ENCODE measurements at places on chromosomes 7 and 10.

GRCh38 chr7:74575083-74575784 is 82.3 kb upstream of the GTF2I start:
- DNase-seq: no peak

- no peak for DNase-seq
Measured at GRCh38 chr7:4245866-4246470, 436.1 kb upstream of the FOXK1 start.

DNA sequence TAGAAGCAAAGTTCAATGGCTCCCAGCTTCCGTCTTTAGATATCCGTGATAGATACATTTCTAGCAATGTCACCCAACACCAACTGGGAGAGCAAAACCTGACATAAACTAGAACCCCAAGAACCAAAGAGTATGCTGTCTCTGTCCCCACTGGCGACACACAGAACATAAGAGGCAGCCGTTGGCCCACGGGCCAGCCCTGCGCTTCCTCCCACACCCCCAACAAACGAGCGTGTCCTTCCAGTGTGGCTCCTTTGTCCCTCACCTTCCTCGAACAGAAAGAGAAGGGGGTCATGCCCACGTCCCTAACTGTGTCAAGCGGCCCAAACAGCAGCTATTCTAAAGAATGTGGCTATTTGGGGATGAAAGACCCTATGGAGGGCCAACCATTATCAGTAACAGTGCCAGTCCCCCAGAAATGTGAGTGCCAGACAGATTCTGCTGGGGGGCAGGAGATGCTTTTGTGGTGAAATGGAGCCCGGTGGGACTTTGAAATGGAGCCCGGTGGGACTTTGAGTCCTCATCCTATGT is 171.9 kb downstream of the USP6NL start:
- no peak for DNase-seq

DNA sequence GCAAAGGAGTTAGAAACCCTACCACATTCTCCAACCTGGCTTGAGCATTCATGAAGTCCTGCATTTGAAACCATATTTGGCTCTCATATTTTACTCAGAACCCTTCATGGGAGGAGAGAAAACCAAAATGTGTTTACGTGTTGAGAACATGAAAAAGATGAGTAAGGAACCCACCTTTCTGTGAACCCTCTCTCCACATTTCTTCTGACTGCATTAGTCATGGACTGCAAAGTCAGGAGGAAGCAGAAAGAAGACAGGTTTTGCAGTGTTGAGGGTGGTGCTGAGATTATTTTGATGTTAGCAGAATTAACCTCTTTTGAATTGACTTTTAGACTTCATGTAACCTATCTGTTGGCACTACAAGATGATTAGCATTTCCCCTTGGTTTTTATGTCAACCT is 4.9 kb downstream of the IFIT1B start:
- DNase-seq: no peak

DNA sequence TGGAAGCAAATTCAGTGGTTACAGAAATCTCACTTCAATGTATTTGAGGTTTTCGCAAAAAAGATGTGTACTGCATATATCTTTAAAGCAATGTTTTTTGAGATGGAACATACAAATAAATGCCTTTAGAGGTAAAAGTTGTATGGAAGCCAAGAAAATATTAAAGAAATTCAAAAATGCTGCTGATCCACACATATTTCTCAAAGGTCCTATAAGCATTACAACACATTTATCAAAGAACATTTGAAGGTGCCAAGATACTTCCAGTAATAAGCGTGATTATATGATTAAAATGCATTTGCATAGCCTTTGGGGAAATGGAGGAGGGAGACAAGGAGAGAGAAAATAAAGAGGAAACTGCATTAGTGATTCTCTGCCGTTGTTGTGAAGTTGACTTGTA is 260.1 kb downstream of the BICC1 start:
- no peak for DNase-seq

DNA sequence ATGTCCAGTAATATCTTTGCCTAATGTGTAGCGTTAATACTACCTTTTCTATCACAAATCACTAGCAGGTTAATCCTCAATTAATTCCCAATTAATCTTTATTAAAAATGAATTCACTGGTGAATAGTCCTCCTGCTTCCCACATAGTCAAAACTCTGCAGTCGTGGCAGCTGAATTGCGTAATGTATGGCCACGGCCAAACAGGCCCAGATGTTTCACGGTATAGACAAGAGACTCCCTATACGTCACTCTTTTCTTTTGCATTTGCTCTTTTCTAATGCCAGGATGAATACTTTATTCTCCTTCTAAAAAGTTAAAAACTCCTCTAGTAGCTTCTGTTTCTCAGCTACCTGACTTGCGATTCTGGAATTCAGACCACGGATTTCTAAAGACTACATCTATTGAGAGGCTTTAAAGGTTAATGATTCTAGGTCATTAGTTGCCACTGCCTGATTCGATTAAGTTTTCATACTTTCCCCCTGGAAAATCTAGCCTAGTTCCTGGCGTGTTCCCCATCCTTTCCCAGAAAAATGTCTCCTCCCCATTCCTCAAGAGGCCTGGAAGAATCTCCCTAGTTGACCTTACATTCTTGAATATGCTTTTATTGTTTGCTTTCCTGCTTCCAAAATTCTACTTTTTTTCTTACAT is 16.9 kb downstream of the MEOX2 start:
- DNase-seq: no peak

DNA sequence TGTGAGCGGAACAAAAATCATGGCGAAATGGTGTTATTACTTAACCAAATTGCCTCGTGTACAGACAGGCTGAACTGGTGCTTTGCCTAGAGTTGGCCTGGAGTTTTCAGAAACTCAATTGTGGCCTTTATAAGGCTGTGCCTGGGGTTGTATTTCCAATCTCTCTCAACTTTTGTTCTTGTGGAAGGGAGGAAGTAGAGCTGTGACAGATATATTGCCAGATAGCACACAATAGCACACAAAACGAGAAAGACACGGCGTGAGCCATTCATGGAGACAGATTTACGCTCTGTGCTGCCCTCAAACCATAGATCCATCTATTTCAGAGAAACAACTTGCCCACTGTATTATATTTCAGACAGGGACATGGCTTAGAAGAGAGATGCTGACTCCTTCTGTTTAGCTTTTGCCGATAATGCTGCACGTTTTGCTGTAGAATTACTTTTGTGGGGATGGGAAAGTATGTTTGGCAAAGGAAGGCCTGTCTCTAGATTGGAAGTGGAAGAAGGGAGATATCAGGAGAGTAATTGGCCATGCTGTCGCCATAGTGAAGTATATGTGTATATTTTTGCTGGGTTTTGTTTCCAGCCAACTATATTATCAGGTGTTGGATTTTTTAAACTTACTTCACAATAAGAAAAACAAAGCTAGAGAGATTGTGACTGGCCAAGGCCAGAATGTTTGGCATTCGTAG is 80.4 kb downstream of the AUTS2 start:
- no peak for DNase-seq

DNA sequence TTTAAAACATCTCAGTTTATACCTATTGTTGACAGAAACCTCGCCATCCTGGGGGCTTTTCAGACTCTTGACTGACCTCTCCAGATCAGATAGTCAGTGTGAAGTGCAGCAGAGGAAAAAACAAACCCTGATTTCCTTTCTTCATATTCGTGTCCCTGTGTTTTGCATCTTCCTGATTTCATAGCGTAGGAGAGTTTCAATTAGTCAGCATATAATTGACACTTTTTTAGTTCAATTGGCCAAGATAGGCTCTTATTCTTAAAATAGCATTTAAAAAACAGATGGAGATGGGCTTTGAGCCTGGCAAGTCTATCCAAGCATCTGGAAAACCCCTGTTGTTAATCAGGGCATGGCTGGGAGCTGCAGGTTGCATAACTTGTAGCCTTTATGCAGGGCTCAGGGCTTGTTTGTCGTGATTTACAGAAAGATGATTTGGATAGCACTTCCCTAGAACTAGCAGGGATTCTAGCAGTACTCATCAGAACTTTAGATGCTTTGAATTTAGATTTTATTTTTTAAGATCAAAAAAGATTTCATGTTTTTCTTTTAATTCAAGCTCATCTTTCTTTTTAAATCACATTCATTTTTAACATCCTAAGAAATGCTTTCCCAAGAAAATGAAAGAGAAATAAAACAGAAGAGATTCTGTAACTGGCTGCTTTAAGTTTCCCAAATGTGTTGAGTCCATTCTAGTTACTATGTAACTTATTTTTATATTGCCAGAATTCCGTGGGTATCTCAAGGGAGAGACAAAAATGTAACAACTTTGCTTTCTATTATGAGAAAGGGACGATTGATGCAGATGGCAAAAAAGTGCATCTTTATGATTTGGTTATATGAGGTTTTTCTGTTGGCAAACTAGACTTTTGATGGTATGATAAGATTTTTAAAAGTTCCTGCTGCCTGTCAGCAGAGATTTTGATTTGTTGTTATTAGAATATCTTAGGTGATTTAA is 270.8 kb upstream of the FZD8 start:
- no peak for DNase-seq

DNA sequence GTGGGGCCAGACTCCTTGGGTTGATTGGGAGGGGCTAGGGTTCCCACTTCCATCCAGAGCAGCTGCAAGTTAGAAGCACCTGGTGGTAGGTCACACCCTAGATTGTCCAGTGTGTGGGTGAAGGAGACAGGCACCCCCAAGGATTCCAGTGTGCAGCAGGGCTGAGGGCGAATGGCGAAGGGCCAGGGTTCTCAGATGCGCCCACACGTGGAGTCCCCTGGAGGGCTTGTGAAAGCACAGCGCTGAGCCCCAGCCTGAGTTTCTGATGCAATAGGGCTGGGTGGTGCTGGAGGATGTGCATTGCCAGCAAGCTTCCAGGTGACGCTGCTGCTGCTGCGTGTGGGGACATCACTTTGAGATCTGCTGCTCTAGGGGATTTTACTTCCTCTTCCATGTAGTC is 25.4 kb downstream of the TBATA start:
- no peak for DNase-seq

- DNase-seq: no peak
Measured at GRCh38 chr10:90642650-90643049, 215.2 kb downstream of the HTR7 start.

- DNase-seq: no peak
Measured at GRCh38 chr7:3520206-3520605, 219.2 kb downstream of the SDK1 start.

- no peak for DNase-seq
Measured at GRCh38 chr10:131846240-131847101, 54.3 kb upstream of the PPP2R2D start.

GRCh38 chr10:13650961-13651360 is 64.2 kb downstream of the PRPF18 start:
- DNase-seq: no peak

- no peak for DNase-seq
Measured at GRCh38 chr7:140231771-140232491, 55.1 kb upstream of the KDM7A start.

- DNase-seq: no peak
Measured at GRCh38 chr10:7233259-7233991, 177.4 kb downstream of the SFMBT2 start.

GRCh38 chr7:25913598-25914224 is 238.3 kb upstream of the NFE2L3 start:
- DNase-seq: no peak

GRCh38 chr7:46256870-46257661 is 336.0 kb upstream of the IGFBP3 start:
- no peak for DNase-seq

GRCh38 chr7:128876127-128876526 is 13.5 kb downstream of the ATP6V1F start:
- no peak for DNase-seq

DNA sequence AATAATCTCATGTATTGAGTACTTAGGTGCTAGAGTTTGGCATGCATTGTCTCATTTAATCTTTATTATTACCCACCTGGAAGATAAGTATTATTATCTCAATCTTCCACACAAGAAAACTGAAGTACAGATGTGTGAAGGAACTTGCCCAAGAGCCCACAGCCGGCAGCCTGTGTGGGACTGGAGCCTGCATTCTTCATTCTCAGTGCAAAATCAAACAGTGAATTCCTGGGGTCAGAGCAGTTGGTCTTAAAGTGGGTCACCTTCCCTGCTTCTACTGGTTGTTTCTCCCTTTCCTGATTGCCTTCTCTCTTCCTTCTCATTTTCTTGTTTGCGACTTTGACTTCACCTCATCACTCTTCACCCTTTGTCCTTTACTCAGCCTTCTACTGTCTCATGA is 144.7 kb upstream of the LYZL1 start:
- DNase-seq: no peak

GRCh38 chr7:14023838-14024237 is 34.4 kb upstream of the ETV1 start:
- DNase-seq: no peak

GRCh38 chr10:84542522-84543490 is 214.4 kb downstream of the CCSER2 start:
- no peak for DNase-seq

DNA sequence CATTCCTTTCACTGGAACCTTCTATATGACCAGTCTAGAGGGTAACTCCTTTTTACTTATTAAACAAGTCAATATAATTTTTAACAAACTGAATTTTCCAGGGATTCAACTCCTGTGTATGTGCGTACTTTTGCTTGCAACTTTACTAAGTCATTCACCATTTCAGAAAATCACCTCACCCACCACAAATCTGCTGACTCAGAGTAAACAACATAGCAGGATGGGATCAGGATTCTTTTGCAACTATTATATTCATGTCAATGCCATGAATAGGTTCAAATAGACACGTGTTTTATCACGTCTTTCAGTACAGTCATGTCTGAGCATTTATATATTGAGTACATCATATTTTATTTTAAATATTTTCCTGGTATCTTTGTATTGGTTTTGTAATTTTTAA is 14.5 kb downstream of the CTTNBP2 start:
- no peak for DNase-seq

DNA sequence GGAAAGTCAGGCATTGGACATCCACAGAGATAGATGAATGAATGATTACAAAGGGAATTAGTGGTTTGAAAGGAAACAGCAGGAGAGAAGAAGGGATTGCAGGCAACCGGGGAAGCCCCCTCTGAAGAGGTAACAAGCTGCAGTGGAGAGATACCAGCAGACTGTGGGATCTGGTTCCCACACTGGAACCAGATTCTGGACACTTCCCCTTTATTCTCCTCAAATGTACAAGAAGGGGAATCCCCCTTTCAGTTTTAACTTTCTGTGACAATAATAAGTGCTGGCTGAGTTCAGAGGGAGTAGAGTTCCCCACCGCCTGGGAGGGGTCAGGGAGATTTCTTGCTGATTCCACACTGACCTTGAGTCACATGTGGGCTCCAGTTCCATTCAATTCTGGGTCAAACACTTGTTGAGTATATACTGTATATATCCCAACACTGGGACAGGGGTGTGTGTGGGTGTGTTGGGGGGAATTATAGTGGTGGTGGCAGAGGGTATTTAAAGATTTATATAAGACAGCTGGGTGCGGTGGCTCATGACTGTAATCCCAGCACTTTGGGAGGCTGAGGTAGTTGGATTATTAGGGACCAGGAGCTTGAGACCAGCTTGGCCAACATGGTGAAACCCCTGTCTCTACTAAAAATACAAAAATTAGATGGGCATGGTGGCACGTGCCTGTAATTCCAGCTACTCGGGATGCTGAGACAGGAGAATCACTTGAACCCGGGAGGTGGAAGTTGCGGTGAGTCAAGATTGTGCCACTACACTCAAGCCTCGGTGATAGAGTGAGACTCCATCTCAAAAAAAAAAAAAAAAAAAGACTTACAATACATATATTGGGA is 16.5 kb upstream of the DDIT4 start:
- no peak for DNase-seq
